HTR-8/SVneo (cell line): ENCODE measurements at places on chromosomes 5 and 9.

GRCh38 chr9:101466863-101467262, 31.3 kb upstream of the ALDOB start:
- no peak for DNase-seq

DNA sequence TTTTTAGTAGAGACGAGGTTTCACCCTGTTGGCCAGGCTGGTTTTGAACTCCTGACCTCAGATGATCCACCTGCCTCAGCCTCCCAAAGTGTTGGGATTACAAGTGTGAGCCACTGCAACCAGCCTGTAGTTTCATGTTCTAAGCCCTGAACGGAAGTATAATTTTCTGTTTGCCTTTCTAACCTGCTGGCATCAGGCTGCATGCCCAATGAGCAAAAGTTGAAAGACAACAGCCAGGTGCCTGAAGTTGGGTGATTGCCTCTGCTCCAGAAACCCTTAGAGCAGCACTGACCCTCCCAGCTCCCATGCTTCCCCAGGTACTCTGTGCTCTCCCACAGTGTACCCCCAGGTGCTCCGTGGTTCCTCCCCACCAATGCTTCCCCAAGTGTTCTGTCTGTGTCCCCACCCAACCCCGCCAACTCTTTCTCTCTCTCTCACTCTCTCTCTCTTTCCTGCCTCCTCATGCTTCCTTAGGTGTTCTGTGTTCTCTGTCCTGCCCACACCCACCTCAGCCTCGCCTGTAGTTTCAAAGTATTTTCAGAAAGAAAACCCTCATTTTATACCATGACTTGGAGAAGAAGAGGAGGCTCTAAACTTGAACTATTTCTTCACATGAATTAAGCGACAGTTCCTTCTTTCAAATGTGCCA, 145.3 kb downstream of the SNCAIP start:
- DNase-seq = no peak

DNA sequence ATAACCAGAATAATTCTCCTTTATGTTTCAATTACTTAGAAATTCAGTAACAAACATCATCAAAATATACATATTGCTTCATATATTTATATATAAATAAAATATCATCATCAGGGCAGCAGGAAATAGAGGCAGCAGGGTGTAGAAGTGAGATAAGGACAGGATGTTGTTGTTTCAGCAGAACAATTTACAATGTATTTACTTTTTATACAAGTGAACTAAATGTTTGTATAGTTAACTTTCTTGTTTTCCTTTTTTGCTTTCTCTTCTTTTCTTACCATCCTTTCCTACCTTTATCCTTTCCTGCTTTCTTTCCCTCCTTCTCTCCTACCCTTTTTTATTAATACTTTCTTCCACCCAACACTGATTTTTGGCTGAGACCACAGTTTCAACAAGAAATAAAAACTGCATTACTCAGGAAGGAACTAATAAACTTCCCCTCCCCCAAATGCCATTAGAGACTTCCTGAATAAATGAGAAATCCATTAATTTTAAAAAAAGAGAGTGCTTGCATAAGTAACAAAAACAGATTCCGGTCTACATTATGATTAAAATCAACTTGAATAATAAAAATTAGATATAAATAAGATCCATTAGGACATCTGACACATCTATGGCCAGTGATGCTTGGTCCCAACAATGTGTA, 159.8 kb upstream of the ACOT12 start:
- DNase-seq = no peak

DNA sequence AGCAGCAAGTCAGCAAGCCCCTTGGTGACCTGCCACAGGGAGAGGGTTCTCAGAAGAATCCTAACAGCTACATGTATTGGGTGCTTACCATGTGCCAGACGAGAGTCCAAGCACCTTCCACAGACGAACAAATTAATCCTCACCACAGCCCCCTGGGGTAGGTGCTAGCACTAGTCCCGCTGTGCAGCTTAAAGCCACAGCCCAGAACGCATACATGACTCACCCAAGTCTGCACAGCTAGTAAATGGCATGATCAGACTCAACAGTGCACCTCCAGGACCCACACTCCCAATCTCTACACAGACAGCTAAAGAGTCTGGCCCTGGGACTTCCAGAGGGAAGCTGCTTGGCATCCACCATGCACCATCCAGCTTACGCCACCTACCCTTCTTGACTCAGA, 111.5 kb downstream of the PAX5 start:
- DNase-seq = no peak

- no peak for DNase-seq
These were observed 71.6 kb downstream of the GCNT1 start for GRCh38 chr9:76530458-76531110.

DNA sequence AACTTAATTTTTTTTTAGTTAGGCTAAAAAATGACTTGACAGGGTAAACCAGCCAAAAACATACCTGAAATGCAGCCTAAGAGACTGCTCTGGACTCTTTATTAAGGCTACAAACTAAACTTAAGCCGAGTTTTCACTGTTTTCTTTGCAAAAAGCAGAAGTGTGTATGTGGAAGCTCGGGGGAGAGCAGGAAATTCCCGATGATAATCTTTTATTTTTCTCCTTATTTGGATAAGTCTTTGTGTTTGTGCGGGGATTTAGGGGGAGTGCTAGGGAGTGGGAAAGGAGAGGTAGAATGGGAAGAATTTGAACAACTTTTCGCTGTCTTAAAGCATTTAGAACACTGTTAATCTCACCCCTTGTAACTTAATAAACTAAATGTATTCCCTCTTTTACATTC, 30.7 kb upstream of the GPR21 start:
- no peak for DNase-seq

GRCh38 chr5:64595031-64595855, 89.4 kb downstream of the RGS7BP start:
- DNase-seq = peak; percentile 8

DNA sequence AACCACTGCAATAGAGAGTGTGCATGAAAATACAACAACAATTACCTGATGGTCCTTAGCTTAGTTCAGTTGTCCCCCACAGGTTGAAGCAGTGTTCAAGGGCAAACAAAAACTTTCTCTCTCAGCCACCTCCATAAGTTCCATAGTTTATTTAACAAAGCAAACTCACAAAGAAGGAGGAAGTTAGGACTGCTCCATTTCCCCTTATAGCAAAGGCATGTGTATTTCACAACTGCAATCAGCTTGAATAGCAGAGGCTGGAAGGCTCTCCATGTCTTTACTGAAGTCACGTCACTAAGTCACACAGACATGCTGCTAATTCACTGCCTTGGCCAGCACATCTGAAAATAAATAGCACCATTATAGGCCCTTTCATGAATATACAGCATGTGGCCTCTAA, 43.3 kb downstream of the DOCK8 start:
- no peak for DNase-seq

GRCh38 chr5:109649318-109649717, 40.4 kb upstream of the MAN2A1 start:
- DNase-seq = no peak

- DNase-seq = no peak
These were observed 1.9 kb downstream of the IARS1 start for GRCh38 chr9:92291577-92291976.

- DNase-seq = no peak
These were observed 248.6 kb downstream of the PDZD2 start for GRCh38 chr5:31887556-31887955.

DNA sequence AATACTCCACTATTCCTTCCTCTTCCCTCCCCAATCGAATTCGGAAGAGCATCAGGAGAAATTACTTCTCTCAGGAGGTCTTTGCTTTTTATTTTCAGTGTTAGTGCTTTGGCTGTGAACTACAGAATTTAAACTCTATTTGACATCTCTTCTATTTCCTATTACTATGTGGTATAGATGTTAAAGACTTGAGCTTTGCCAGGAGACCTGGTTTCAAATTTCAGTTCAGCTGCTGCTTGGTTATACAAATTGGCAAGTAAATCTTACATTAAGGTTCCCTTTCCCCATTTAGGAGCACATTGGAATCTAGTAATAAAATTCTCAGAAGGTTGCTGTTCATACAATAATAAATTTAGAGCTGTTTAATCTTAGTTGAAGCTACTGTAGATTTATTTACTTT, 13.1 kb downstream of the UHRF2 start:
- no peak for DNase-seq

GRCh38 chr5:15797116-15797515, 297.1 kb downstream of the FBXL7 start:
- DNase-seq = no peak

- DNase-seq = peak; percentile 0
These were observed 584.4 kb upstream of the ACO1 start for GRCh38 chr9:31799953-31800609.

DNA sequence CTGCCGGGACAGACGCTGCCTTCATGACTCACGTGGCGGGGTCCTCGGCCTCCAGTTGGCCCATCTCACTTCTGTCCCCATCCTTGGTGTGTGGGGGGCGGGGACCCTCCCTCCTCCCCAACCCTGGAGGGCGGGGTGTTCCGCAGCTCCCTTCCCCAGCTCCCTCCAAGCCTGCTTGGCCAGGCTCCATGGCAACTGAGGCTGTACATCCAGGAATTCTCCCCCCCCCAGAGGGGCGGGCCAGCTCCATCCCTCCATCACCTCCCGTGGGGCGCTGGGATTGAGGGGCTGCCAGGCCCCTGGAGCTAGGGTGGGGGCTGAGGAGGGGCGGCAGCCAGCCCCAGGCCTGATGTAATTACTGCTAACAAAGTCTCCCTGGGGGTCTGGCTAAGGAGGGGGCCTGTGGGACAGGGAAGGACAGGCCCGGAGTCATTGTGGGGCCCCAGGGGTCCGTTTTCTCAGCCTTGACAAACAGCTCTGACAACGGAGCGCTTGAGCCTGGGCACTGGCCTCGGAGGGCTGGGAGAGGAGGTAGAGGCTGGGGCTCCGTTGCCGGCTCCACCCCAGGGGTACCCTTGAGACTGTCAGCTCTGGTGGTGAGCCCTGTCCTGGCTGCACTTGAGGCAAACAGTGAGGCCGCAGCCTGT, 8.0 kb downstream of the DIPK1B start:
- DNase-seq = no peak

GRCh38 chr9:2967766-2968165, 123.9 kb upstream of the PUM3 start:
- no peak for DNase-seq

- DNase-seq = no peak
These were observed 156.0 kb downstream of the CDC42SE2 start for GRCh38 chr5:131419877-131420276.

GRCh38 chr5:135114759-135115158, 80.7 kb upstream of the PITX1 start:
- no peak for DNase-seq
